ENCODE measurements at places on chromosomes 3 and 15. TPM values are rescaled to one million over a fixed set of nuclear protein-coding genes. Genes with fewer than 3 reads are reported as not detected.
A peak's percentile ranks its signal among the peaks of the same experiment; 100 is the strongest.

GRCh38 chr3:109743981-109744380, 406.6 kb upstream of the DPPA4 start:
- no peaks in the 10 kb centered on the region for H3K4me1 ChIP-seq
- no peak for DNase-seq
- no peaks in the 10 kb centered on the region for H3K27me3 ChIP-seq
- no peak overlapping the region for H3K4me3 ChIP-seq

- no peak for DNase-seq
- no peaks in the 10 kb centered on the region for H3K4me1 ChIP-seq
- no peak overlapping the region for H3K27ac ChIP-seq
- no peak overlapping the region for H3K4me3 ChIP-seq
- no peaks in the 10 kb centered on the region for H3K27me3 ChIP-seq
These were observed 310.6 kb downstream of the CACNA2D3 start for GRCh38 chr3:54432975-54433374.

DNA sequence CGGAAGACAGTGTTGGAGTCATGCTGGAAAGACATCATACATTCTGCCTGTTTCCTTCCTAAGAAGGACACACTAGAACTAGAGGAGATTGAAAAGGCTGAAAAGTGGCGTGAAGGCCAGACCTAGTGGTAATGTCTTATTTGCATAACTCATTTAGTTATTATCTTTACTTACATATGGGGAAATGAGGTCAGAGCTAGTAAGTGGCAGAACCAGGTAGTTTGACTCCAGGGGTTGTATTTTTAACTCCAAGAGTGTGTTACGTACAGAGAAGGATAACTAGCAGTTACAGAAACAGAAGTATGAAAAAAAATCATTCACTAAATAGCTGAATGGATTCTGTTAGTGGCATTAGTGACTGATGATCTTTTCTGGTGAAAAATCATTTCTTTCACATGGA, 108.0 kb downstream of the MITF start:
- H3K36me3 ChIP-seq: no peaks in the 10 kb centered on the region
- no peaks in the 10 kb centered on the region for H3K27me3 ChIP-seq
- H3K4me1 ChIP-seq: no peaks in the 10 kb centered on the region
- no peak for DNase-seq

DNA sequence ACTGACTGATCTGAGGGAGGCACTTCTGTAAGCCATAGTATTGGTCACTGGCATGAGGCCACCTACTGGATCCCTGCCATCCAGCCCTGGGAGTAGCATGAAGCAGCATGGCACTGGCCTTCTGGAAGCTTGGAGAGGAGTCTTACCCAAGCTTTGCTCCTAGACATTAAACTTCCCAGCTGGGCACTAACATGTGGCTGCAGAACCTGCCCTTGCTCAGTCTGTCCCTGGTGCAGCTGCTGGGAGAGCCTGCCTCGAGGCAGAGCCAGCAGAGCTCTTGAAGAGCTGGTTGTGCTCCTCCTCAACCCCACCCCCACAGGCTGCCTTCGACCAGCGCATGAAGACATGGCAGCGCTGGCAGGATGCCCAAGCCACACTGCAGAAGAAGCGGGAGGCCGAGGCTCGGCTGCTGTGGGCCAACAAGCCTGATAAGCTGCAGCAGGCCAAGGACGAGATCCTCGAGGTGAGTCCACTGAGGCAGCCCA, 17.1 kb upstream of the SNX22 start:
- no peaks in the 10 kb centered on the region for H3K27me3 ChIP-seq
- peaks cover 96% of the 10 kb centered on the region for H3K36me3 ChIP-seq
- no peak overlapping the region for H3K4me3 ChIP-seq
- peak; percentile 73 for DNase-seq

- no peak overlapping the region for H3K4me3 ChIP-seq
- no peak overlapping the region for H3K27ac ChIP-seq
- no peak for DNase-seq
- H3K4me1 ChIP-seq: peaks cover 92% of the 10 kb centered on the region
These were observed 6.9 kb downstream of the INAFM2 start for GRCh38 chr15:40330368-40330836.

- peaks cover 12% of the 10 kb centered on the region for H3K4me1 ChIP-seq
- no peaks in the 10 kb centered on the region for H3K36me3 ChIP-seq
- no peak overlapping the region for H3K27ac ChIP-seq
- H3K4me3 ChIP-seq: peak overlapping the region; percentile 72
- peak; percentile 88 for DNase-seq
These were observed 13.2 kb upstream of the ADPGK start for GRCh38 chr15:72796515-72797337.

DNA sequence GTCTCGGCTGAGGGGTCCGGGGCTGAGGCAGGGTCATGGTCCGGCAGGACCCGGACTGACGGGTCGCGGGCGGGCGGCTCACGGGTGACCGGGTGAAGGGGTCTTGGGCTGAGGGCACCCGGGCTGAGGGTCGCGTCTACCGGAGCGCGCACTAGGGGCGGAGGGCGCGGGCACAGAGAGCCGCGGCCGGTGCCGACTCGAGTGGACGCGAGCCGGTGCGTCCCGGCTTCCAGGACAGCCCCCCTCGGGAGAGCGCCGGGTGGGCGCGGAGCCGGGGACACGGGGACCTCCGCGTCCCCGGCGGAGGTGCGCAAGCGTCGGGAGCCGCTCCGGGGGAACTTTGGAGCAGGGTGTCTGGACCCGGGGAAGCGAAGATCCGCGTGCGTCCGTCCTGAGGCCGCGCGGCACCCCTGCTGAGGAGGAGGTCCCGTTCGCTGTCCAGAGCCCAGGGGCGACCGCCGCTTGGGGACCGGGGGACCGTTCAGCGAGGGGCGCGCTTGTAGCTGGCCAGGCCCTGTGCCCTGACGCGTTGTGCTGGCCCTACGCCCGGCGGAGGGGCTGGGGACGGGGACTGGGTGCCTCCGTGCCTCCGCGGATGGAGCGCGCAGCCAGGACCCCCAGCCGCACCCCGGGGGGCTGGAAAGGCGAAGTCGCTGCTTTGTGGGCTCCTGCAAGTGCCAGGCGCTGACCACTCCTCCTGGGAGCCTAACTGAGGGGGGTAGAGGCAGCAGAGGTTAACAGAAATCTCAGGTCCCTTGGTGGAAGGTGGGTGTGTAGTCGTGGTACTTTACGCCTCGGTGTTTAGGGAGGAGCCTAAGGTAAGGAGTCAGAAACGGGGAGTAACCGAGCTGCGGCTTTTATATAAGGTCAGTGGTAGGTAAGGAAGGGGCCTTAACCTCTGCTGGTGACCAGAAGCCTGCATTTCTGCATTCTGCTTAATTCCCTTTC, at the start of gene PPARG:
TSS of gene PPARG (plus strand) at position 889 of the 948 bp plus-strand sequence. CDS start 90,642 bp downstream, outside the sequence.
- H3K36me3 ChIP-seq: no peaks in the 10 kb centered on the region
- peak within 1 kb of the TSS; percentile 85 for H3K27ac ChIP-seq
- no peaks in the 10 kb centered on the region for H3K4me1 ChIP-seq
- peaks cover 12% of the 10 kb centered on the region for H3K27me3 ChIP-seq

Gene TGM4
- not detected for total RNA-seq

GRCh38 chr3:111737706-111738086, 121.4 kb upstream of the PHLDB2 start:
- H3K27ac ChIP-seq: peak overlapping the region; percentile 28
- no peaks in the 10 kb centered on the region for H3K36me3 ChIP-seq
- DNase-seq: no peak
- H3K4me3 ChIP-seq: no peak overlapping the region
- H3K4me1 ChIP-seq: peaks cover 5% of the 10 kb centered on the region
- no peaks in the 10 kb centered on the region for H3K27me3 ChIP-seq

DNA sequence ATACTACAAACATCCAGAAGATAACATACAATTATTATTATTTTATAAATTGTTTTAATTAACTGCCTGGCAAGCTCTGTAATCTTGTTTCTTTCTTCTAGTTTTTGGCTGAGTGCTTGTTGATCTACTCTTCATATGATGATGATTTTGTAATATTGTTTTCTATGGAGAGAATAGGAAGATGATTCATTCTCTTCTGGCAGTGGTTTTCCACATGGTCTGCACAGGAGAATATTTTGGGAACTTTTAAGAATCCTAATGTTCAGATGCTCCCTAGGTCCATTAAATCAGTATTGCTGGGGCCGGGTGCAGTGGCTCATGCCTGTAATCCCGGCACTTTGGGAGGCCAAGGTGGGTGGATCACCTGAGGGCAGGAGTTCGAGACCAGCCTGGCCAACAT, 37.6 kb downstream of the CACNA2D3 start:
- no peaks in the 10 kb centered on the region for H3K4me1 ChIP-seq
- no peaks in the 10 kb centered on the region for H3K27me3 ChIP-seq
- no peak for DNase-seq
- no peak overlapping the region for H3K4me3 ChIP-seq
- H3K36me3 ChIP-seq: no peaks in the 10 kb centered on the region

Gene SLC22A14
- total RNA-seq: not detected

DNA sequence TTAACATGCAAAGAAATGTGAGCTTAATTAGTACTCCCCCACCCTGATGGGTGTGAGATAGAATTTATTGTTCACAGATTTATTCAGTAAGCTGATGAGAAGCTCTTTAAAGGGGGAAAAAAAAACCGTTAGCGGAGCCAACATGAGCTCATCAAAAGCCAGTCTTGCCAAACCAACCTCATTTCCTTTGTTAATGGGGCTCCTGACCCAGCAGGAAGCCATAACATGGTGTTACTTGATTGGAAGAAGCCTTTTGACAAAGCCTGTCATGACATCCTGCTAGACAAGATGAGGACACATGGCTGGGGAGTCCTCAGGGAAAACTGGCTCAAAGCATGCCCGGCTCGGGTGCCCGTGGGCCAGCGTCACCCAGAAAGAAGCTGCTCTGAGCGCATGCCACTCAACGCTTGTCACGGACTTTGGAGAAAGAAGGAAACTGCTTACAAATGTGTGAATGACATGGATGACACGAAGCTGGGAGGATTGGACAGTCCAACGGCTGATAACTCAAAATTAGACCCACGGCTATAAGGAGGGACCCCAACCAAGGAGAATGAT, 64.6 kb downstream of the SLCO2A1 start:
- no peaks in the 10 kb centered on the region for H3K27me3 ChIP-seq
- H3K4me1 ChIP-seq: no peaks in the 10 kb centered on the region
- H3K4me3 ChIP-seq: no peak overlapping the region
- DNase-seq: peak; percentile 43
- no peak overlapping the region for H3K27ac ChIP-seq
- H3K36me3 ChIP-seq: no peaks in the 10 kb centered on the region

GRCh38 chr3:123078101-123078500, 11.3 kb downstream of the PDIA5 start:
- H3K27ac ChIP-seq: no peak overlapping the region
- no peak overlapping the region for H3K4me3 ChIP-seq
- no peaks in the 10 kb centered on the region for H3K27me3 ChIP-seq
- no peaks in the 10 kb centered on the region for H3K36me3 ChIP-seq

- no peaks in the 10 kb centered on the region for H3K36me3 ChIP-seq
- no peaks in the 10 kb centered on the region for H3K27me3 ChIP-seq
- H3K4me1 ChIP-seq: no peaks in the 10 kb centered on the region
- H3K27ac ChIP-seq: no peak overlapping the region
- H3K4me3 ChIP-seq: no peak overlapping the region
These were observed 142.4 kb downstream of the TIGIT start for GRCh38 chr3:114436182-114436581.

DNA sequence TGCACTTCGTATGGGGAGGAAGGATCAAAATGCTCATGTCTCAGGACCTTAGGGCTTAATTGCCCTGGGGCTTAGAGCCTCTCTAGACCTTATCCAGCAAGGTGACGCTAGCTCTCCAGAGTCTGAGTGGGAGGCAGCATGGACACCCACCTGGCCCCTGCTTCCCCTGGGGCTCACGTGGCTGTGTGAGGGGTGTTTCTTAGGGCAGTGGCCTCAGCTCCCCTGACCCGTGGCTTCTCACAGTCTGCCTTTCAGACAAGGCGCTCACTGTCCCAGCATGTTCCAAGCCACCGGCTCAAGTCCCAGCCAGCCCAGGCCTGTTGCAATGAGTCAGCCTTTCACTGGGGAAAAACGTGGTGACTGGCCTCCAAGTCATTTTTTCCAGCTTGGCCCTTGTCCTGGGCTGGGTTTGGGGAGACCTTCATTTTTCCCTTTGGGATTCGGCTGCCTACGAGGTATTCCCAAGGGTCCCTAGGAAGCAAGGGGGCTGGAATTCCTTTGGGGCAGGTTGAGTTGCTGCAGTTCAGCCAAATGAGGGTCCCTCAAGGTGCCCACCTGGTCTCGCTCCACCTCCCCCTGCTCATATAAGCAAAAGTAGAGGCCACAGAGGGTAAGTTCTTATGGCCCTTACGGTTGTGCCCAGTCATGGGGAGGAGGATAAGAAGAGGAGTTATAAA, 15.7 kb downstream of the BHLHE40 start:
- DNase-seq: no peak
- no peaks in the 10 kb centered on the region for H3K27me3 ChIP-seq
- H3K36me3 ChIP-seq: no peaks in the 10 kb centered on the region
- no peak overlapping the region for H3K27ac ChIP-seq
- no peak overlapping the region for H3K4me3 ChIP-seq

Gene LRRC31
- total RNA-seq: 0.16 TPM

- no peaks in the 10 kb centered on the region for H3K36me3 ChIP-seq
- no peaks in the 10 kb centered on the region for H3K27me3 ChIP-seq
These were observed 723.4 kb downstream of the ZPLD1 start for GRCh38 chr3:103158183-103158582.

Gene VGLL3
- total RNA-seq: 9.9 TPM

Gene SLC26A6
- 59.7 TPM for total RNA-seq

DNA sequence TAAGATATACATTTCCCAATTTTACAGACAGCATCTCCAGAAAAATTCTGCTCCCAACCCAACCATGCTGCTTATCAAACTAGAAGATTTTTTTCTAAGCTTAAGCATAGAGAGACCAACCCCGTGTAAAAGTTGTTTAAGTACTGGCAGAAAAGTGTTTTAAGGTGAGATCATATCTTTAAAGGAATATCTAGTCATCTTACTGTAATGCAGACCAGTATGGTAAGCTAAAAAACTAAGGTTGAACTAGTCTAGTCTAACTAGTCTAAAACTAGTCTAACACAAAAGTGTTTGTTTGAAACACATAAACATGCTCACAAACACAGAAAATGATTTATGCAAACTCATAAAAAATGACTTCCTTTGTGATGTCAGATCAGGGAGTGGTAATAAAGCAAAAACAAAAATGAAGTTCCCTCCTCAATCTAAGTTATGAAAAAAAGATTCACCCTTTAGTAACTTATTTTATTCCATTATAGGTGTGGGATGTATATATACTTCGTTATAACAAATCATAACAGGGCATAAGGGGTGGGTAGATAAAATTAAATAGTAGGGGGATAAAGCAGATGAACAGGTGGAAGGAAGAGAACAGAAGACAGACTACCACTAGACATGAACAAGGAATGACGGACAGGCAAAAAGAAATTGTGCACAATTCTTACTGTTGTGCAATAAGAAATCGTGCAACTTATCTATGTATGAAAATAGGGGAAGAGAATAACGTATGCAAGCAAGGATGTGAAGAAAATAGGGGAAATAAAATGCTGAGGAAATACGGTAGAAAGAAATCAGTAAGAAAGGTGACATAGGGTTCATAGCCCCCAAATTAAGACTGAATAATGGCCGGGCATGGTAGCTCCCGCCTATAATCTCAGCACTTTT, 10.0 kb downstream of the MYO5A start:
- no peak overlapping the region for H3K4me3 ChIP-seq
- H3K27me3 ChIP-seq: no peaks in the 10 kb centered on the region
- no peaks in the 10 kb centered on the region for H3K36me3 ChIP-seq
- H3K4me1 ChIP-seq: peaks cover 27% of the 10 kb centered on the region
- no peak overlapping the region for H3K27ac ChIP-seq
